Large intestine (tissue), 12 donors: ENCODE measurements at places on chromosomes 6 and 20. TPM values are rescaled to one million over a fixed set of nuclear protein-coding genes. Genes with fewer than 3 reads are reported as not detected.

DNA sequence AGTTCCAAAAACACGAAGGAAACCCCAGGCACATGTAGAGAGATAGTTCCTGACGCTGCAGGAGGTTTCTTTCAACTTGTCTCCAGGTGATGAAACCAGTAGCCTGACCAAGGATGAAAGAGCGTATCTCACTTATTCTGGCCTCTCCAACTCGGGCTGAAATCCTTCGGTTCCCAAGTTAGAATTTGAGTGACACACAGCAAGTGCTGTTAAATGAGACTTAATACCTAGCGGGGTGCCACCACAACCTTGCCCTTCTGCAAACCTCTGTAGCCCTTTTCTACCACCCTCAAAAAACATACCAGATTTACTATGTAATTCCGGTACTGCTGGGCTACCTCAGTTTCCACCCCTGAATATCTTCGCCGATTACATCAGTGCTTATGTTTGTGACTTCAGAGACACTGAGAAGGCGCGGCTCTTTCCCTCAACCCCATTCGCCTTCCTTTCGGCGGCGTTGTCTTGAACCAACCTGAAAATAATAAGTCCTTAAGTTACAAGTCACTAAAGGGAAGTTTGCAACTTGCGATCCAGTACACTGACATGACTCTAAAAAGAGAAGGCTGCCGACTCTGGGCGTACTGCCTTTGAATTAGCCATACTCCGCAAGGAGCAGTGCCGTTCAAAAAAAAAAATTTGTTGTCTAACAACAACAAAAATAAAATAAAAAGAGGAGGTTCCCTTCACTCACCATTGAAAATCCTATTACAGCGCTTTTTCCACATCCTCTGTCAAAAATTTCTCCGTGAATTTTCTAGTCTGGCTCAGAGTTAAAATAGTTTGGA, 194.9 kb upstream of the ZNF184 start:
- no peak overlapping the region for H3K27ac ChIP-seq
- no peaks in the 10 kb centered on the region for H3K36me3 ChIP-seq
- H3K4me3 ChIP-seq, result no peak overlapping the region
- H3K27me3 ChIP-seq, result peaks cover 80% of the 10 kb centered on the region
- DNase-seq, result no peak

DNA sequence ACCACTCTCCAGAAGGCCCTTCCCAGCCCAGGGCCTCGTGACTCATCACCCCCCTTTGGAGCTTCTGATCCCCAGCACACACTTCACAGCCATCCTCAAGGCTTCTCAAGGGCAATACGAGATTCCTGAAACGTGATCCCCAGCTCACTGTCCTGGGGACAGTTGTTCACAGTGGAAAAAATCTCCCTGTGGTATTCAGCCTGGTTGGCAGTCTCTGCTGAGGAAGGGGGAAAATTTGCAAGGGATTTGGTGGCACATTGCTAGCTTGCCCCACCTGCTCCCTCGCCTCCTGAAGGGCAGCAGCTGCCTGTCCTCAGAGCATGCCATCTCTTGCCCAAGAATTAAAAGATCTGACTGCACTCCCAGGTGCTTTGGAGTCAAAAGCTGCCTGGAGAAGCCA, 20.7 kb upstream of the PKHD1 start:
- no peak overlapping the region for H3K4me3 ChIP-seq
- H3K4me1 ChIP-seq, result no peaks in the 10 kb centered on the region
- H3K36me3 ChIP-seq, result no peaks in the 10 kb centered on the region

GRCh38 chr6:159252955-159253508, 83.8 kb downstream of the FNDC1 start:
- peak; percentile 11 for DNase-seq
- H3K36me3 ChIP-seq, result peaks cover 10% of the 10 kb centered on the region
- H3K4me3 ChIP-seq, result no peak overlapping the region
- H3K27ac ChIP-seq, result no peak overlapping the region

- H3K27ac ChIP-seq, result peak overlapping the region; percentile 66
- H3K36me3 ChIP-seq, result no peaks in the 10 kb centered on the region
- H3K27me3 ChIP-seq, result no peaks in the 10 kb centered on the region
- peak; percentile 86 for DNase-seq
- H3K4me1 ChIP-seq, result peaks cover 8% of the 10 kb centered on the region
Measured at GRCh38 chr6:4879741-4880275, 103.6 kb downstream of the CDYL start.

DNA sequence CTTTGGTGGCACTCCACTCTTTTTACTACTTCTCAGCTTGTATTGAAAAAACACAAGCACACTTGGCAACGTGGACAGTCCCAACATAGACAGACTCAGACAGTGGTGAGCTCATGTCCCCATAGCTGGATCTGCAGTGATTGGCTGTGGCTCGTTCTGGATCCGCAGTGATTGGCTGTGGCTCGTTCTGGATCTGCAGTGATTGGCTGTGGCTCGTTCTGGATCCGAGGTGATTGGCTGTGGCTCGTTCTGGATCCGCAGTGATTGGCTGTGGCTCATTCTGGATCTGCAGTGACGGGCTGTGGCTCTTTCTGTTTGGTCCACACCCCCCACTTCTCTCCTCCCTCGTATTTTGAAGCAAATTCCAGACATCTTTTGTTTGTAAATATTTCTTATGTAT, 28.0 kb downstream of the OSBPL2 start:
- DNase-seq, result no peak
- H3K4me1 ChIP-seq, result peaks cover 5% of the 10 kb centered on the region
- no peak overlapping the region for H3K4me3 ChIP-seq

- peaks cover 19% of the 10 kb centered on the region for H3K36me3 ChIP-seq
- no peak for DNase-seq
- H3K27ac ChIP-seq, result no peak overlapping the region
Measured at GRCh38 chr6:107711412-107712236, 112.5 kb downstream of the SCML4 start.

- no peak overlapping the region for H3K4me3 ChIP-seq
- no peak for DNase-seq
- peaks cover 51% of the 10 kb centered on the region for H3K36me3 ChIP-seq
- no peaks in the 10 kb centered on the region for H3K27me3 ChIP-seq
Measured at GRCh38 chr6:137206577-137206976, 12.6 kb downstream of the IFNGR1 start.

DNA sequence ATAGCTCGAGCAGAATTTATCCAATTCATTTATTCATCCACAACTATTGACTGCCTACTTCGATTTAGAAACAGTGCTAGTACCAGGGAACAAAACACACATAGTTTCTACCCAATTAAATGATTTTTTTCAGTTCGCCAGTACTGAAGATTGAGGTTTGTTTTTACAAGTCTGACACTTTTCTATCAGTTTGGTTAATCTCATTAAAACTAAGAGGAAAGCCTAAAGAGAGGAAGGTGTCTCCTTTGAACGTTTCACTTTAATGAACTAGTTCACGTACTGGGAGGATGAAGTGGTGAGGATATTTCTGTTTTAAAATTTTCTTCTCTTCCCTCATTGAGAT, 570 bp upstream of the ANKS1A start:
- no peak for DNase-seq
- peak overlapping the region; percentile 98 for H3K27ac ChIP-seq
- H3K4me3 ChIP-seq, result peak overlapping the region; percentile 68
- H3K27me3 ChIP-seq, result no peaks in the 10 kb centered on the region

GRCh38 chr6:122184401-122184827, 215.0 kb upstream of the HSF2 start:
- H3K27me3 ChIP-seq, result no peaks in the 10 kb centered on the region
- no peaks in the 10 kb centered on the region for H3K36me3 ChIP-seq
- H3K4me1 ChIP-seq, result no peaks in the 10 kb centered on the region
- H3K4me3 ChIP-seq, result no peak overlapping the region
- DNase-seq, result no peak
- no peak overlapping the region for H3K27ac ChIP-seq

DNA sequence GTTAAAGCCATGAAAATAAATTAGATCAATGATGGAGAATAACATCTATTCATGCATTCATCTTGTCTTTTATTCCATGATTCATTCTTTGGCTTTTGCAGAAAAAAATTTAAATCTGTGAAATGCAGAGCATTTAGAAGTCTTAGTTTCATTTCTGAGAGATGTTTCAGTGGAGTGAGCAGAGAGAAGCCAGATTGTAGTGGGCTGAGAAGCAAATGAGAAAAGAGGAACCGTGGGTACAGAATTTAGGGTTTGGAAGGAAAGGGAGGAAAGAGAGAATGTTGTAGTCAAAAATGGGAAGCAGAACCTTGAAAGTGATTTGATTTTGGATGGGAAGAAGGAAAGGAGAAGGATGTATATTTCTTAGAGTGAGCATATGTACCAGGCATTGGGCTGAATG, 260.3 kb upstream of the MAN1A1 start:
- no peak overlapping the region for H3K4me3 ChIP-seq
- H3K27me3 ChIP-seq, result no peaks in the 10 kb centered on the region

- H3K27me3 ChIP-seq, result no peaks in the 10 kb centered on the region
- H3K4me3 ChIP-seq, result no peak overlapping the region
- DNase-seq, result no peak
- no peaks in the 10 kb centered on the region for H3K4me1 ChIP-seq
- H3K36me3 ChIP-seq, result peaks cover 9% of the 10 kb centered on the region
Measured at GRCh38 chr6:161066511-161066910, 74.9 kb downstream of the MAP3K4 start.

COL19A1 gene
- polyA plus RNA-seq, result 3.4 TPM

TMEM244 gene
- not detected for polyA plus RNA-seq

CGA gene
- polyA plus RNA-seq, result 0.04 TPM

SMOC2 gene
- polyA plus RNA-seq, result 15.9 TPM

AGER gene
- 14.9 TPM for polyA plus RNA-seq
